ENCODE measurements at places on chromosomes 5 and 9.

GRCh38 chr9:23011669-23012068, 565.0 kb downstream of the DMRTA1 start:
- DNase-seq: no peak

GRCh38 chr5:36297653-36298052, 4.0 kb downstream of the RANBP3L start:
- DNase-seq: no peak

DNA sequence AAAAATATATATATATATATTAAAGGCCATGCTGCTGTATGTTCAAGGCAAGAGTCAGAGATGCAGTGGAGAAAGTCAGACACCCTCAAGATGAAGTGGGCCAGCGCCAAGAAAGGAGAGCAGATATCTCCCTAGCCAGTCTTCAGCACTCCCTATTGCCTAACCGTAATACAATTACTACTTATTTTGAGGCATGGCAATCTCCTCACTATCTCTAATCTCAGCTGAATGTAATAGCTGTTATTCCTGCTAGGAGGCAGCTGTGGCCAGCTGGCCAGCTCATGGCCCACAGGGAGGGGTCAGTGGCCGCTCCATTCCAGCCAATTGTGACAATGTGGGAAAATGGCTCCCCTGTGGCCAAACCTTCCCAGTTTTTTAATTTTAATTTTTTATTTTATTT, 87.5 kb upstream of the FBXW11 start:
- DNase-seq: no peak

GRCh38 chr9:6441269-6441668, 28.3 kb downstream of the UHRF2 start:
- DNase-seq: no peak

DNA sequence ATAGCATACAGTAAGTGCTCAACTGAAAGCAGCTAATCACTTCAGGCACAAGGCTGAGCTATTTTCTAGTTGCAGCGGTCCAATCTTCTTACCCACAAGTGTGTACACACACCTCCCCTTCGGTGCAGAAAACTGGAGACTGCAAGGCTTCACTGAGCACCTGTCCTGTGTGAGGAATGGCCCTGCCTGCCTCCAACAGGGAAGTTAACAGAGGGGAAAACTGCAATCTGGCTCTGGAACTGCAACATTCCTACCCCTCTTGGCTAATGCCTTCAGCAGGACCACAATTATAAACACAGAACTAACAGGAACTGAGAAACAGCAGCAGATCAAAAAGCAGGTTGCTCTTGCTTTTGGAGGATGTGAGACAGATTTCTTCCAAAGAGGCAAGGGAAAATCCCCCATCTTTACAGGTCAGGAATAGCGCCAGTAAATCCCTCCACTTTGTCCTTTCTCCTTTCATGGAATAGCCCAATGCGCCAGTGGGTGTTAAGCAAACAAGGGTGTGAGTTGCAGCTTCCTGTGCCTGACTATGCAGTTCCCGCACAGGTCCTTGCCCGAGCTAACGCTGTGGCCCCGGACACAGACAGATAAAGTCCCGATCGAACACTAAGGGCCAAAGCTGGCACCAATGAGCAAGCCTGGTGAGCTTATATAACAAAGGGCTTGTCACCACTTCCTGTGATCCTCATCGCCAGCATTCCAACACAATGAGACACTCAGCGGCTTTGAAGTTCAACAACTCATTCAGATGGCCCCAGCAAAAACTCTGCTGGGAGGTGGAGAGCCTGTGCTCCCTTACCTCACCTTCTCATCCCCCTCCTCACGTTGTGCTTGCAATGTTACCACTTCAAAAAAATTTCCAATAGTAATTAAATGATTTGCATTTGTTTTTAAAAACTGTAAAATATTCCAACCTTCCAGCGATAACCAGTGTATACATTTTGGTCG, 21.5 kb downstream of the SHB start:
- DNase-seq: no peak

DNA sequence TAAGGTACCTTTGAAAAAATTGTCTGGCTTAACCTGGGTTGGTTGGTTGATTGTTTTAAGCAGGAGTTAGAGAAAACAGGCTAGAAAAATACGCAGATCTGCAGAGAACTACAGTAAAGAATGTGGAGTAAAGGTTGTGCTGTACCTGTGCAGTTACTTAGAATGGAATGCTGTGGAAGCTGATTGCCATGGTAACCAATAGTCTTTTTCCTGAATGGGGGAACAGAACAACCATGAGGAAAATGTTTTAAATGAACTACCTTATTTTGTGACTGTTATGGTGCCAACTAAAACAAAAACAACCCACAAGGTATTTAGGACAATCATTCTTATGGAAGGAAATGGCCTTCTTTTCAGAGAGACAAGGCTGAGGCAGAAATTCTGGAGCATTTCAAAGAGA, 4.8 kb upstream of the HOMER1 start:
- DNase-seq: no peak

GRCh38 chr9:6270896-6271295, 55.3 kb downstream of the IL33 start:
- DNase-seq: no peak
